ENCODE measurements at places on chromosomes 5 and 9.

DNA sequence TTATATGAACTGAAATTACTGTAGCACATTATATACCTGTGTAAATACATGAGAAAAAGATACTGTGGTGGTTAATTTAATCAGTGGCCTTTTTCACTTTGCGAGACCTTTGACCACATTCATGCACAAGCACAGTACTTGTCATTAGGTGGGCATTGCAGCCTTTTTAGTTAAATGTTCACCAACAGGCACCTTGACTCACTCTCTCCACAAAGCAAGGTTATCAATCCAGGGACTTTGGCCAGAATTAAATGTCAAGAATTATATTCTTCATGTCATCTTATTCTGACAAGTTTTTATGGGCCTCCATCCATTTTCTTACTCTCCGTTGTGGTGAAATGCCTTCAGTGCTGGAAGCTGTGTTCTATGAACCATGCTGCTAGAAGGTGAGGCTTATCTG is 72.2 kb downstream of the AOPEP start:
- no peak for DNase-seq

DNA sequence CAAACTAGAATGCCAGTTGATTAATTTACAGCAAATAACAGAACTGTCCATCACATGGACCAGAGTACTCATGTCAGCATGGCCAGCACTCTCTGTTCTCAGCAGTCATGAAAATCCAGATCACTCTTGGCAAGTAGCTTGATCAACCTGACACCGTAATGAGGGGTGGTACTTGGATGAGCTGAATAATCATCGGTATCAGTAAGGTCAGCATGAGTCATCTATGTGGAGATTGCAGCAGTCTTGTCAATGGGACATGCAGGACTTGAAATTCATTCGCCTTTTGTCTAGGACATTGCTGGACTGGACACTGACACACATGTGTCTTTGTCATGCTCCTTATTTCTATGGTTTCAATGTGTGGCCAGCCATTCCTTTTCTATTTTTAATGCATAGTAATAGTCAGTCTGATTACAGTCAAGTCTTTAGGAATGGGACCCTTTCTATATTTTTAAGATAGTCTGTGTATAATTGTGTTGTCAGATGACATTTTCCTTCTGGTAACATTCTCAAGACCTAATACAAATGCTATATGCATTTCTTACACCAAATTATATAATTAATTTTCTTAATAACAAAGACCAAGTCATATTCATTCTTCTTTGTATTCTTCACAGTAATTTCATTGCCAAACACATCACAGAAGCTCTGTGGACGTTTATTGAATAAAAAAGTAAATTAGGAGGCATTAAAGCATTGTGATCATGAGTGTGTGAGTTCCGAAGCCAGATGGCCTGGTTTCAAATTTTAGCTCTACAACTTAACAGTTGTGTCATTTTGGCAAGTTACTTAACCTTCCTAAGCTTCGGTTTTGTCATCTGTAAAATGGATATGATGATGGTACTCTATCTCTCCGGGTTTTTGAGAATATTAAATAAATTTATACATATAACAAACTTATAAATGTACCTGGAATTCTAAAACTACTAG is 57.4 kb downstream of the ADAMTSL1 start:
- no peak for DNase-seq

DNA sequence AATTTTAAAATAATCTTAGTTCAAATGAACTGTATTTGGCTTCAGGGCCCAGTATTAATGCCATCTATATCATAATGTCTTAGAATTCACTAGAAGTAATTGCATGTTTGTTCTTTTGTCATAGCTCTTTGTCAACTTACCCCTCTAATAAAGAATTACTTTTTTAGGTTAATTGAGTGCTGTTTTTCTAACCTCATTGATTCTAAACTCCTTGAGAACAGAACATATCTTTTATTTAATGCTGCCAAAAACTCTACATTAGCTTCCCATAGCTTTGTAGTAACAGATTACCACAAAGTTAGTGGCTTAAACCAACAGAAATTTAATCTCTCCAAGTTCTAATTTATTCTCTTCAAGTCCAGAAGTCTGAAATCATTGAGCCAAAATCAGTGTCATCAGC is 242.4 kb downstream of the LURAP1L start:
- no peak for DNase-seq

DNA sequence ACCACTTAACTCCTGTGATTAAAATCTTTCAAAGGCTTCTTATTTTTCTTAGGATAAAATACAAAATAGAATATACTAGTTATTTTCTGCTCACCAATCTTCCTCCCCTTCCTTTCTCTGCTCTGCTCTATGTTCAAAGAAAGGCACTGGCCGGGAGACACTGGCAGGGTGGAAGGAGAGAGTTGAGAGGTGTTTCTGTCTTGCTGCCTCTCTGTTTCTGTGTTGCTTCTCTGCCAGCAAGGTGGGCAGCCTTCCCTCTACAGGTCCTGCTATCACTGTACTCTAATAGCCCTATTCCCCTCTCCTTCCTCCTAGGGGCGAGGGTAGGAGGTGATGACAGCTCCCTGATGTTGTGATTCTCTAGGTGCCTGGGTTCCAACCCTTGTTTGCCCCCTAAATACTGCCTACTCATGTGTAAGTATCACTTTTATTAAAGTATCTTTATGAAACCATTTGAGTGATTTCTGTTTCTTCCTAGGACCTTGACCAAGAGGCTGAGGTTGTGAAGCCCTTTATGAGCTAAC is 515.1 kb downstream of the TLE4 start:
- DNase-seq, result no peak

DNA sequence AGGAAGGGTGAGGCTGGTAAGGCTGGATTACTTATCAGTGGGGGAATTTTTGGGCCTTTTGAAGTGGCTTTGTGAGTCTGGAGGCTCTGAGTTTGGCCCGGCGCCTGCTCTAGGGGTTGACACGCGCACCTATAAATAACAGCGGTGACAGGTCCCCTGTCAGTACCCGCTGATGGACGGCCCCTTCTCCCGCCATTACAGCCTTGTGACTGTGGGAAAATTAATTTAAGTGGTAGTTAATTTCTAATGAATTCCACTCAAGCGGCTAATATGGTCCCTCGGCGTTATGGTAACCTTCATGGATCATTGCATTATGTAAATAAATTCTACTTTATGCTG is 16.5 kb downstream of the MRPL36 start:
- DNase-seq, result no peak

DNA sequence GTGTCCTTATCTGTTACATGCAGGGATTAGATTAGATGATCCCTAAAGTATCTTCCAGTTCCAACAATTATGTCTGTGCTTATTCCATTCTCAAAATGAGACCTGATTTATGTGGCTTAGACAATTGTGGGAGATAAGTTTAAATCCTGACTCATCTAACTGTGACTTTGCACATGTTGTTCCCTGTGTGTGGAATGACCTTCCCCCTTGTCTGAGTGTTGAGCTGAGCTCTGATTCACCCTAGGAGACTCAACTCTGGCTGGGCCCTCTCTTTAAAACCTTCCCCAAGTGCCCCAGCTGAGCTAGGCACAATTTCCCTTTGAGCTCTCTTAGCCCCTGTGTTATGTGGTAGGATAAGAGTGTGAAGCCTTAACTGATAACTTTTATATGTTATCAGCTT is 118.9 kb upstream of the ELL2 start:
- DNase-seq, result no peak

GRCh38 chr5:57887851-57888621 is 405.4 kb upstream of the ACTBL2 start:
- peak; percentile 16 for DNase-seq

- no peak for DNase-seq
Measured at GRCh38 chr5:142486581-142486980, 161.8 kb upstream of the SPRY4 start.

DNA sequence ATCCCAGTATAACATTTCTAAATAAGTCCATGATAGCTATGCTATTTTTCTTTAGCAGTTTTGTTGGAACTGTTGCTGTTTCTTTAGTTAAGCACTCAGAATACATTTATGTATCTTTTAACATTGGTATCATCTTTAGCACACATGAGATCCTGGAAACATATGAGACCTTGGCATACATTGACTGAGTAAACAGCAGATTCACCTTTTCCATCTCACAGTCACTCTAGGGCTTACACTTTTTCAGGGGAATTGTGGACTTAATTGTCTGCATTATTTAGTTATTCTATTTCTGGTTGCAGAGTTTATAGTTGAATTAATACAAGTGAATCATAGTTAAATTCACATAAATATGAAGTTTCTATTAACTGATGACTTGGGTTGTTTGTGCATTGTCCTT is 70.1 kb downstream of the COMMD10 start:
- no peak for DNase-seq

GRCh38 chr5:91977579-91977978 is 594.5 kb upstream of the ARRDC3 start:
- no peak for DNase-seq

DNA sequence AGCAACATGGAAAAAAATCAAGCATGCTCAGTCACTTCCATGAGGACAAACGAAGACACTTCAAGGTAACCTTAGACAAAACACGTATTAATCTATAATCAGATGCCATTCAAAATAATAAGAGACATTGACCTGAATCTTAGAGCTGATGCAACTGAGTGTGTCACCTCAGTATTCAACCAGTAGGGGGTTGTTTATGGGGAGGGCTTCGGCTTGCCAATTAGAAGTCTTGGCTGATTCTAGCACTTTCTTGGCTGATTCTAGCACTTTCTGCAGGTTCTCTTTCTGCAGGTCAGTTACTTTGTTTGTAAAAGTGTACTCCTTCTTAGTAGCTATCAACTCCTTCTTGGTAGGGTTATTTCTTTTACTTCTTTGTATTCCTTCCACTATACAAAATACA is 317.6 kb downstream of the ENC1 start:
- DNase-seq, result no peak

DNA sequence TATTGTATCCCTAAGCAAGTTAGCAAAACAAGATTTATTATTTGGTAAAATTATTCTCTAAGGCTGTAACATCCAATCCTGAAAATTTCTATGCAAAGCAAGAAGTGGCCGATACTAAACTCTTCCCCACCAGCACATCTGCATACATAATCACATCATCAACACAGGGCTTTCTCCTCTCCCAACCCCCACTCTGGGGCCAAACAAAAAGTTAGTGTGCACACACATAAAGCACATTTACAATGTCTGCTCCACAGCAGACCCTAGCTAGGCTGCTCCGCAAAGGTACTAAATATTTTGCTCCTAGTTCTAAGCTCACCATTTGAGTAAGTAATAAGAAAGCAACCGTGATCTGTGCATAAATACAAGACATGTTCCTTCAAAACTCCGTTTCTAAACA is 3.6 kb downstream of the RNF130 start:
- DNase-seq, result no peak

DNA sequence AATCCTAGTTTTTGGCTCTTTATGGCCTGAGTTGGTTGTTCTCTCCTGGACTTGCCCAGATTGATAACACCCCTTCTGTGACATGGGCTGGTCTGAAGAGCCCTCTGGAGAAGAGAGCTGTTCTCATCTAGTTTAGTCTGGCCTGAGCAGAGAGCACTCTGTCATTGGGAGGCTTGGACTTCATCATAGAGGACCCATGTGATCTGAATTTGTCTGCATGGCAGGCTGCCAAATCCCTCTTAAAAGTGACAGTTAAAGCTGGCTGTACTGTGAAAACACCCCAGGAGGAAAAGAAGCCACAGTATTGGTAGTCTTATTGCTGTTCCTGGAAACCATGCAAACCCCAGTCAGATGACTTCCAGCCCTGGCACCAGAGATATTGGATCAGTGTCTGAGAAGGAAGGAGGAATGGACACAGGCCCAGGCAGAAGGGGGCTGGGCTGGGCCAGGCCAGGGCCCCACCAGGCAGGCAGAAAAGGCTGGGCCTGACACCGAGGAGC is 3.7 kb upstream of the WDR31 start:
- peak; percentile 75 for DNase-seq

DNA sequence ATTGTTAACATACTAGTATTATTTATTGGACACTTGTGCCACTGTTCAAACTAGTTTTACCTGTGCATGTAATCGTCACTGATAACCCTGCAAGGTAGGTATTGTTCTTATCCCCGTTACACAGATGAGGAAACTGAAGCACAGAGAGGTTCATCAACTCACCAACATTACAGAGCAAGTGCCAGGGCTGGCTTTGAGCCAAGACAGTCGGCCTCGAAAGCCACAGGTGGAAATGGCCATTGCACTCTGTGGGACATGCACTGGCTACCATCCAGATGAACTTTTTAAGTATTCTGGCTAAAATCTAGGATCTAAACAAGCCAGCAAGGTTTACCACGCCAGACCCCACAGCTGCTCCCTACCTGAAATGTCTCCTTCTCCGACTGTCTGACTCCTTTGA is 57.9 kb downstream of the TEX10 start:
- no peak for DNase-seq

- no peak for DNase-seq
Measured at GRCh38 chr5:158506648-158507047, 593.1 kb downstream of the EBF1 start.

DNA sequence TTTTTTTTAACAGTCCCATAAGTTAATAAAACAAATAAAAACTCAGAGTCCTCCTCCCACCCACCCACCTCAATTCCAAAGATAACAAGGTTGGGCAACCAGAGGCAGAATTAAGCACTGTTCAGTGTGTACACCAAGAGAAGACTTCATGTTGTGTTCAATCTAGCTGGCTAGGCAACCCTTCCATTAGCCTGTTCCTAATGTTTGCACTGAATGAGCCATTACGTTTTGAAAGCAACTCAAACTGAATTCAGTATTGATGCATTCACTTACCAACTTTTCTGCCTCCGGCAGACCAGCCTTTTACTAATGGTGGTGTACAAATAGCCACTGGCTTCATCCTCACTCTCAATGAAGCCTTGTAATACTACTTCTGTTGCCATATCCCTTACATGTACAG is 47.5 kb downstream of the PBX3 start:
- no peak for DNase-seq

DNA sequence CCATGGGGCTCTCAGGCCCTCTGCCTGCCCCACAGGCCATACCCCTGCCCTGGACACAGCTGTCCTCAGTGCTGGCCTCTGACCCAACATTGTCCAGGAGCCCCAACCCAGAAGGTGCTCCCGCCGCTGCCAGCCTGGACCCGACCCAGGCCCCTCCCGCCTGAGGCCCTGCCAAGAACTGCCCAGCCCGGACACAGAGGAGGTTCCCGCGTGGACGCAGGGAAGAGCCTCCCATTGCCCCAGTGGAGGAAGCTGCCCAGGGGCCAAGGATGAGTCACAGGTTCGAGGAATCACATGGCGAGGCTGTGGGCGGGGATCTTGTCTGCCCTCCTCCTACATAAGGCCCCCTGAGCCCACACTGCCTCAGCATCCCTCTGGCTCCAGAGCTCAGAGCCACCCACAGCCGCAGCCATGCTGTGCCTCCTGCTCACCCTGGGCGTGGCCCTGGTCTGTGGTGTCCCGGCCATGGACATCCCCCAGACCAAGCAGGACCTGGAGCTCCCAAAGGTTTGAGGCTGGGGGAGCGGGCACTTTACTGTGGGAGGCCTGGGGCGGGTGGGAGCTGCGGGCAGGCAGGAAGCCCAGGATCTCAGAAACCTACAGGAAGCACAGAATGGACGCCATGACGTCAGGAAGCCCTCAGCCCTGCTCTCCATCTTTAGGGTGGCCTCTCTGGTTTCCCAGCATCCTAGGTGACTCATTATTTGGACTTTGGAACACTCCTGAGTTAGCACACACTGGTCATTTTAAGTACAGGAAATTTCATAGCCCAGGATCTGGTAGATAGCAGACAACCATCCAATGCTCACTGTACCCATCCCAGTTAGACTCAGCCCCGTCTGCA is at the start of gene PAEP:
TSS of gene PAEP (plus strand) at position 366 of the 844 bp plus-strand sequence.
- DNase-seq, result no peak
